Psoas muscle (tissue), 8 donors: ENCODE measurements at places on chromosomes 5 and 9. TPM values are rescaled to one million over a fixed set of nuclear protein-coding genes. Genes with fewer than 3 reads are reported as not detected.
A peak's percentile ranks its signal among the peaks of the same experiment; 100 is the strongest.

GRCh38 chr5:108102463-108102862 lies 279.4 kb downstream of the FBXL17 start:
- H3K27ac ChIP-seq: no peak overlapping the region
- no peak for DNase-seq
- peaks cover 6% of the 10 kb centered on the region for H3K4me1 ChIP-seq
- H3K27me3 ChIP-seq: no peaks in the 10 kb centered on the region
- H3K4me3 ChIP-seq: no peak overlapping the region

DNA sequence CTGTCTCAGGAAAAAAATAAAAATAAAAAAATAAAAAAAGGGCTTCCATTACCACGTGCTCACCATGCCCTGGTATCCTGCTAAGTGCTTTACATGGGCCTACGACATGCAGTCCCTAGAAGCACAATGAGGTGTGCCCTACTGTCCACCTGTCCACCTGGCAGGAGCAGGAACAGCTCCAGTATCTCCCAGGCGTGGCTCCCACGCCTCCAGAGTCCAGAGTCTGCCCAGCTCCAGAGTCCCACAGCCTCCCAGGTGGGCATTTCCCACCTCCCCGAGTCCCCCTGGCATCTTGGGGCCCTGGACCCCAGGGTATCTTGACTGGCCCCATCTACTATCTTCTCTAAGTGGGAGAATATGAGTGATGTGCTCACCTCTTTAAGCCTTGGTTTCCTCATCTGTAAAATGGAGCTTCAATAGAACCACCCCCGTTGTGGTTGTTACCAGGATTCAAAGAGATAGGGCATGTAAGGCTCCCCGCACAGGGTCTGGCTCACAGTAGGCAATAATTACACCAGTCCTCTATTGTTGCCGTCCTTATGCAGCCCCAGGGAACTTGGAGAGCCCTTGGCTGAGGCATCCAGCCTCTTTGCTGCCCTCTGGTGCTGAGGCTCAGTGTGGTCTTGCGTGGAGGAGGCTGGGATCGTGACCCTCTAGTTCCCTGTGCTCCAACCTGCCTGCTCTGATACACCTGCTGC lies 8.9 kb downstream of the CXCL14 start:
- peak; percentile 62 for DNase-seq
- H3K27ac ChIP-seq: no peak overlapping the region
- no peaks in the 10 kb centered on the region for H3K36me3 ChIP-seq
- H3K27me3 ChIP-seq: peaks cover 2% of the 10 kb centered on the region

GRCh38 chr5:1291611-1292080 lies 3.2 kb downstream of the TERT start:
- no peak overlapping the region for H3K27ac ChIP-seq
- H3K36me3 ChIP-seq: no peaks in the 10 kb centered on the region
- no peaks in the 10 kb centered on the region for H3K4me1 ChIP-seq
- H3K27me3 ChIP-seq: peaks cover 2% of the 10 kb centered on the region
- DNase-seq: no peak

DNA sequence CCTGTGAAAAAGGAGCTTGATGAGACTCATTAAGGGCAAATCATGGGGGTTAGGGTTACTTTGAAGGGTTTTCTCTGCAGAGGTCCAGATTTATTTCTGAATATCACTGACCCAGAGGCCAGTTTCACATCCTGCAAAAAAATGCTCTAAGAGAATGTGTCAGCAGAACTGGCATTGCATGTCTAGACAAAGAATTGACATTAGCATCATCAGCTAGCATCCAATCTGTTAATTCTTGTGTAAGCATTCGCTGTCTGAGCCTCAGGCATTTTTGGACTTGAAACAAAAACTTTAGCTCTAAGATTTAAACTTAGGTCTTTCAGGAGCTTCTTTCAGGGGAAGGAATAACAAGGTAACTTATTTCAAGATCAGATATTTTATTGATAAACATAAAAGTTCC lies 187.9 kb upstream of the ELL2 start:
- H3K27ac ChIP-seq: no peak overlapping the region
- no peaks in the 10 kb centered on the region for H3K36me3 ChIP-seq
- no peak for DNase-seq

GRCh38 chr5:7589800-7590199 lies 193.9 kb downstream of the ADCY2 start:
- H3K4me1 ChIP-seq: peaks cover 7% of the 10 kb centered on the region
- H3K27ac ChIP-seq: no peak overlapping the region
- H3K27me3 ChIP-seq: no peaks in the 10 kb centered on the region
- H3K36me3 ChIP-seq: no peaks in the 10 kb centered on the region
- no peak for DNase-seq

GRCh38 chr5:133331941-133332340 lies 280.1 kb downstream of the HSPA4 start:
- H3K36me3 ChIP-seq: no peaks in the 10 kb centered on the region
- H3K4me1 ChIP-seq: no peaks in the 10 kb centered on the region
- no peak for DNase-seq
- H3K27me3 ChIP-seq: no peaks in the 10 kb centered on the region

DNA sequence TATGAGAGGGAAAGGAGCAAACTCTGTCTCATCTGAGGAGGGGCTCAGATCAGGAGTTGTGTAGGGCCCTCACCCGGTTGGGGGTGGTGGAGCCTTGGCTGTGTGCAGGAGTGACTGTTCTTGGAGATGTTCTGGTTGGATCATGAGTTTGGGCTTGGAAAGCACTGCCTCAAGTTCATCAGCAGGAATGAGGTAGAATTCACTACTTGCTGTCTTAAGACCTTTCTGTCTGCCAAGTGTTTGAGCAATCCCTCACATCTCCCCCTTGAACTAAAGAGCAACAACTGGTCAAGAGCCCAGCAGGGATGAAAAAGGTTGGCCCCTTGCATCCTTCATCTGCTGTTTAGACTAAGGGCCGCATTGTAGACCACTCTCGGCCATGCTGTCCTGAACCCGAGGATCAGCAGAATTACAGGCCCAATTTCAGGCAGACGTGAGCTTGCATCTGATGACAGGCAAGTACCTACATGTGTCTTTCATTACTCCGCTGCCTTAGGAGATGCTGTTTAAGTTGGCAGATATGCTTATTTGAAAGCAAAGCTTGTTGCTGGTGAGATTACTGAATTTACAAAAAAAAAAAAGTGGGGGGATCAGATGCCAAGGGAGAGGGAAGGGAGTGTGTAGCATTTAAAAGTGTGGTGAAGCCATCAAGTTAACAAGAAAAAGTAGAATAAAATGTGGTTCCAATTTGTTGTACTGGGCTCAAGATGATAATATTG lies 36.4 kb downstream of the PIK3R1 start:
- no peak for DNase-seq

DNA sequence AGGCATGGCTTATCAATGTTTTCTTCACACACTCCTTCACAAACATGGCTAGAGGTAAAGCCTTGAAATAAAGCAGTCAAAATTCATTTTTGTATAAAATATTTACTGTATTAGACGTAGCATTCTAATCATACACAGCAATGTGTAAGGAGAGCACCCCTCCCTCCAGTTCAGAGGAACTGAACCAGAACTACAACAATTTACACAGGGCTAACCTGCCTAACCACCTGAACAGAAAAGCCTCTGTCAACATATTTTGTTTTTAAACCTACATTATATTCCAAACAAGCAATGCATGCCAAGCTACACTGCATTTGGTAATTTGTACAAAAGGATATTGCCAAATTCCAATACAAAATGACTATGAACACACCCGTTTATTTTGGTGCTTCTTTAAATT lies 41.6 kb downstream of the MLLT3 start:
- no peak for DNase-seq
- no peaks in the 10 kb centered on the region for H3K4me1 ChIP-seq
- no peaks in the 10 kb centered on the region for H3K36me3 ChIP-seq

GRCh38 chr9:35057271-35057620 lies 15.2 kb downstream of the VCP start:
- no peaks in the 10 kb centered on the region for H3K4me1 ChIP-seq
- no peaks in the 10 kb centered on the region for H3K27me3 ChIP-seq
- no peak overlapping the region for H3K4me3 ChIP-seq

DNA sequence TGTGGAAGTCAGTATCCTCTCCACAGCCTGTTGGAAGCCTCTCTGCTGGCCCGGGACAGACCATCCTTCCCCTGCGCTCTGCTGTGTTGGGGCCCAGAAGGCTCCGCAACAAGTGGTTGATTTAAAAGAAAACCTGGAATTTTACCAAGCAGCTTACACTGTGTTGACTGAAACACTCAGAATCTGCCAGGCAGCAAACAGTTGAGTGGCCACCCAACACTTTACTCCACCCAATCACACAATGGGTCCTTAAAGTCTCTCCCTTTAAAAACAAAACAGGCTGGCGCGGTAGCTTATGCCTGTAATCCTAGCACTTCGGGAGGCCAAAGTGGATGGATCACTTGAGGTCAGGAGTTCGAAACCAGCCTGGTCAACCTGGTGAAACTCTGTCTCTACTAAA lies 28.0 kb upstream of the DMRT3 start:
- DNase-seq: no peak
- no peak overlapping the region for H3K27ac ChIP-seq
- no peaks in the 10 kb centered on the region for H3K4me1 ChIP-seq
- H3K36me3 ChIP-seq: no peaks in the 10 kb centered on the region
- no peak overlapping the region for H3K4me3 ChIP-seq

- H3K27ac ChIP-seq: no peak overlapping the region
- H3K27me3 ChIP-seq: no peaks in the 10 kb centered on the region
- H3K4me3 ChIP-seq: no peak overlapping the region
- no peak for DNase-seq
Observed at GRCh38 chr9:68739621-68740174, 34.7 kb downstream of the PIP5K1B start.

GRCh38 chr5:76413746-76414145 lies 10.7 kb downstream of the IQGAP2 start:
- H3K27me3 ChIP-seq: no peaks in the 10 kb centered on the region
- H3K4me1 ChIP-seq: no peaks in the 10 kb centered on the region
- no peak overlapping the region for H3K27ac ChIP-seq
- no peak for DNase-seq
- no peaks in the 10 kb centered on the region for H3K36me3 ChIP-seq

- no peaks in the 10 kb centered on the region for H3K27me3 ChIP-seq
- peaks cover 3% of the 10 kb centered on the region for H3K4me1 ChIP-seq
- H3K36me3 ChIP-seq: no peaks in the 10 kb centered on the region
- no peak overlapping the region for H3K4me3 ChIP-seq
- DNase-seq: no peak
Observed at GRCh38 chr5:143428738-143429420, 25.4 kb upstream of the NR3C1 start.

GRCh38 chr9:90808398-90808797 lies 6.8 kb downstream of the SYK start:
- H3K27me3 ChIP-seq: no peaks in the 10 kb centered on the region
- no peak overlapping the region for H3K4me3 ChIP-seq
- no peak overlapping the region for H3K27ac ChIP-seq
- no peaks in the 10 kb centered on the region for H3K36me3 ChIP-seq

DNA sequence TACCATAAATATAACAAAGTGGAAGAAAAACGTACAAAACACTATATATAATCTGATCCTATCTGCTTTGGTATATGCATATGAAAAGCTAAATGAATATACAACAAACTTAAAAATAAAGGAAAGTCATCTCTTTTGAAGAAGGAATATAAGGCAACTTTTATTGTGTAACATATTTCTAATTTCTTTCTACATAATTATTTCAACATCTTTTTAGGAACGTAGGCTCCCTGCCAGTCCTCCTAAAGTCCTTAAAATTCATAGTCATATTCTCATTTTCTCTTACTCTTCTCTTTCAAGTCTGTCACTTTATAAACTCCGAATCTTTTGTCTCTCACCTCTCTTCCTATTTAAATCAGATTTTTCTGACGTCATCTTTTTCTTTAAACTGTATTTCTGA lies 9.6 kb downstream of the DEPDC1B start:
- H3K27me3 ChIP-seq: no peaks in the 10 kb centered on the region
- H3K36me3 ChIP-seq: no peaks in the 10 kb centered on the region
- no peaks in the 10 kb centered on the region for H3K4me1 ChIP-seq

- H3K4me3 ChIP-seq: peak overlapping the region; percentile 74
- H3K36me3 ChIP-seq: no peaks in the 10 kb centered on the region
- peak overlapping the region; percentile 54 for H3K27ac ChIP-seq
- H3K27me3 ChIP-seq: peaks cover 1% of the 10 kb centered on the region
- peak; percentile 63 for DNase-seq
Observed at GRCh38 chr9:70044490-70045307, 1.1 kb downstream of the MAMDC2 start.

DNA sequence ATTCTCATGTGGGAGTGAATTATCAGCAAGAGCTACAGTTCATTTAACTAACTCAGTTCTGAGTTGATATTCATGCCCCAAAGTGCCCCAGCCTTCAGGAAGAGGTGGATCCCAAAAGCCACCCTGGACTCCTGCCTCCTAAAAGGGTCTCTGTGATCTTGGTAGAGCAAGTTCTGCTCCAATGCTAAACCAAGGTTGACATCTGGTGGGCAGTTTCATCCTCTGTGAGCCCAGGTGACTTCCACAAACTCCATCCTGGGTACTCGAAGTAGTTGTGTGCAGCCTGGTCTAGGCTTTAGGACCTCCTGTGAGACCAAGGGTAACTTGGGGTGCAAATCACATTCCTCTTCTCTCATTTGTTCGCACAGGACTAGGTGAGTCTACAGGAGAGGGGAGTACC lies 816.8 kb downstream of the MTRR start:
- no peaks in the 10 kb centered on the region for H3K36me3 ChIP-seq
- H3K4me1 ChIP-seq: no peaks in the 10 kb centered on the region
- no peak overlapping the region for H3K27ac ChIP-seq
- DNase-seq: no peak
- H3K4me3 ChIP-seq: no peak overlapping the region

DNA sequence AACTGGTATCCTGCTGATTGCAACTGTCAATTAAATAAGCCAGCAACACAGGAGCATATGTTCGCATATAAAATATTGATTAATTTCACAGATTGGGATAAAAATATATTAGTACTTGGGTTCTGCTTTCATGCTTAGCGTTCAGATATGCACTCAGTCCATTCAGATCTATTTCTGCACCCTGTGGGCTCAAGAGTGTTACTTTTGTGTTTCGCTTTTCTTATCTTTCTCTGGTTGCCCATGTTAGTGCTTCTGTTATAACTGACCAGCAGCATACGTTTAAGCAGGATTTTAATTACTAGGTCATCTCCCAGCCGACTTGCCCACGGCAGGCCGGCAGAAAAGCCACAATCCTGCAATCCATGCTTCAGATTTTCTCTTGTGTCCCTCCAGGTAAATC lies 289.1 kb downstream of the EBF1 start:
- no peak for DNase-seq
- H3K36me3 ChIP-seq: no peaks in the 10 kb centered on the region
- H3K4me1 ChIP-seq: no peaks in the 10 kb centered on the region
- no peaks in the 10 kb centered on the region for H3K27me3 ChIP-seq
- H3K27ac ChIP-seq: no peak overlapping the region

- no peak overlapping the region for H3K27ac ChIP-seq
- no peaks in the 10 kb centered on the region for H3K27me3 ChIP-seq
- no peaks in the 10 kb centered on the region for H3K36me3 ChIP-seq
- DNase-seq: no peak
- H3K4me3 ChIP-seq: no peak overlapping the region
Observed at GRCh38 chr5:107698286-107698685, 27.5 kb upstream of the EFNA5 start.

GRCh38 chr5:80192507-80193241 lies 63.2 kb downstream of the SERINC5 start:
- H3K27ac ChIP-seq: peak overlapping the region; percentile 58
- peaks cover 33% of the 10 kb centered on the region for H3K4me1 ChIP-seq
- peak; percentile 31 for DNase-seq
- H3K36me3 ChIP-seq: no peaks in the 10 kb centered on the region
- H3K27me3 ChIP-seq: no peaks in the 10 kb centered on the region
- H3K4me3 ChIP-seq: peak overlapping the region; percentile 9

Gene DDX31
- total RNA-seq: 8.6 TPM

Gene TLR4
- 6.5 TPM for total RNA-seq

Gene AGXT2
- total RNA-seq: not detected

Gene STPG3
- total RNA-seq: not detected

Gene COL23A1
- 1.6 TPM for total RNA-seq

Gene C5orf22
- 23.6 TPM for total RNA-seq

Gene RLN2
- not detected for total RNA-seq

Gene ATOX1
- total RNA-seq: 40.4 TPM

Gene PAPPA
- 0.64 TPM for total RNA-seq

Gene PLAC8L1
- 0.64 TPM for total RNA-seq

Gene SARDH
- 1.5 TPM for total RNA-seq

Gene CAST
- 193 TPM for total RNA-seq
